ENCODE measurements at places on chromosomes 11 and 22.

DNA sequence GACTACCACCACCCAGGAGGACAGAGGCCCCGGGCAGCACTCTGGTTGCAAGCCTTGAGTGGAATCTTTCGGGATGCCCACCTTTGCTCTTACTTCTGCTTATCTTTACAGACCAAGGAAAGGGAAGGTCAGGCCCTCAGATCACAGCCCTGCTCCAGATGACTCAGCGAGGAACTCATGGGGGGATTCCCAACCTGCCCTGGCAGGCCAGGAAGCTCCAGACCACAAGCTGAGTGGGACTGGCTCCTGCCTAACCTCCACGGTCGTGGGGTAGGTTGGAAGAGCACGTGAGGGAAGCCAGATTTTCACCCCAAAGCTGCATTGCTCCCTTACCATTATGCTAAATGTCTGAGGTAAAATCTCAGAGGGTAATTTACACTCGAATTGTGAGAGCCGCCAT is 11.8 kb downstream of the TBC1D10A start:
- no peak for DNase-seq

- no peak for DNase-seq
These were observed 56.4 kb downstream of the DHCR7 start for GRCh38 chr11:71391796-71392195.

GRCh38 chr11:33334627-33335026 is 77.4 kb downstream of the HIPK3 start:
- no peak for DNase-seq

- no peak for DNase-seq
These were observed 10.6 kb upstream of the PPM1F start for GRCh38 chr22:21963286-21963685.

DNA sequence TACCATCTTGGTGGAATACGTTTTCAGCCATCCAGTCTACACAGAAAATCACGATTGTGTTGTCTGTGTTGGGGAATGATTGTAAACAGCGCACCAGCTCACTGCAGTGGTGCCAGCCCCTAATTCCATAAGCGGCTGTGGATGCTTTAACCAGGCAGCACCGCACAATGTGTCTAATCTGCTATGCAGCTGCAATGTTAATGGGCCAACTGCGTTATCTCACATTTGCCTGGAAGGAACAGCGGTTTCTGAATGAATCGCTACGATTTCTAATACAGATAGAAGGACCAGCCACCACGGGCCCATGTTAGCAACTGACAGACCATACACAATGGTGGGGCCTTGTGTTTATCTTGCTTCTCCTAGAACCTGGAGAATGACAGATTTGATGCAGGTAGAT is 384.5 kb upstream of the KIRREL3 start:
- no peak for DNase-seq

- no peak for DNase-seq
These were observed 21.5 kb upstream of the CBX7 start for GRCh38 chr22:39173787-39174497.

DNA sequence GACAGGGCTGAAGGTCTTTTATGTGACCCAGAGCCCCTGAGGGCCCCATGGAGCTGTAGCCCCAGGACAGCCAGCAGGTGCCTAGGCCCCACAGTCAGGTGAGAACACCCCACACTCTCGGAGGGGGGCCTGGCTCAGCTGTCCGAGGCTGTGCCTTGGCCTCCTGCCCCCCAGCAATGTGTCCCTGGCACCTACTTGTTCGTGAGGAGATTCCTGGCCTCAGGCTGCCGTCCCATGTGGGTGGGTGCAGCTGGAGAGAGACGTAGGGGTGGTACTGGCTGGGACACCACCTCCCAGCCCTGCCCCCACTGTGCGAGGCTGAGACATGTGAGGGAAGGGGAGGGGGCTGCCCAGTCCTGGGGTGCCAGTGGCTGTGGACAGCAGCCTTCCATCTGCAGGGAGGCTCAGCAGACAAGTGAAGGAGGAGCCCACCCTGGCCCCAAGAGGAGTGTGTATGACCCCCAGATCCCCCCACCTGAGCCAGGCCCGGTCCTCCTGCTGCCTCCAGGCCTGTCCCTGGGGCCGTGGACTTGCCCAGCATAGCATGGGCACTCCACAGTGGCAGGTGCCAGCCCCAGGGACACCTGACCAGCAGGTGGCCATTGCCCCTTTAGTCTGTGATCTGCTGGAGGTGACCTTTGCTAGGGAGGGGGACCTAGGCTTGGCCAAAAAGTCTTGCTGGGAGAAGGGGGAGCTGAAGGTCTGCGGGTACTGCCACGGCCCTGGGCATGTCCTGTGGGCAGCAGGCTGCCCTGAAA is 17.0 kb downstream of the IL17REL start:
- no peak for DNase-seq

- DNase-seq: no peak
These were observed 253.1 kb upstream of the B3GAT1 start for GRCh38 chr11:134665188-134665535.

DNA sequence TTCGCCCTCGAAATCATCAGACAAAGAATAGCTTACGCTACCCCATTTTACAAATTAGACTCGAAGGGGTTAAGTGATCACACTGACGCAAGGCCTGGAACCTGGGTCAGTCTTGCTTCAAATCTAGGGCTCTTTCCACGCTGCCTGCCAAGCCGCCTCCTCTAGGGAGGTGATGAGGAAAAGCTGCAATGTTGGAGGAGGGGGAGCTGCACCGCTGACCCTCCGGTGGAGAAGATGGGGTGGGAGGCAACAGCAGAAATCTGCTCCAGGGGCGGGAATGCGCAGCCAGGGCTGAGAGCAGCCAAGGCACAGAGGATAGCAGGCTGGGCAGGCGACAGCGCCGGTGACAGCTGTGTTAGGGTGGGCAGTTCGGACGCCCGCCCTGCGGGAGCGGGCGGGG is 595 bp downstream of the SYVN1 start:
- DNase-seq: no peak

DNA sequence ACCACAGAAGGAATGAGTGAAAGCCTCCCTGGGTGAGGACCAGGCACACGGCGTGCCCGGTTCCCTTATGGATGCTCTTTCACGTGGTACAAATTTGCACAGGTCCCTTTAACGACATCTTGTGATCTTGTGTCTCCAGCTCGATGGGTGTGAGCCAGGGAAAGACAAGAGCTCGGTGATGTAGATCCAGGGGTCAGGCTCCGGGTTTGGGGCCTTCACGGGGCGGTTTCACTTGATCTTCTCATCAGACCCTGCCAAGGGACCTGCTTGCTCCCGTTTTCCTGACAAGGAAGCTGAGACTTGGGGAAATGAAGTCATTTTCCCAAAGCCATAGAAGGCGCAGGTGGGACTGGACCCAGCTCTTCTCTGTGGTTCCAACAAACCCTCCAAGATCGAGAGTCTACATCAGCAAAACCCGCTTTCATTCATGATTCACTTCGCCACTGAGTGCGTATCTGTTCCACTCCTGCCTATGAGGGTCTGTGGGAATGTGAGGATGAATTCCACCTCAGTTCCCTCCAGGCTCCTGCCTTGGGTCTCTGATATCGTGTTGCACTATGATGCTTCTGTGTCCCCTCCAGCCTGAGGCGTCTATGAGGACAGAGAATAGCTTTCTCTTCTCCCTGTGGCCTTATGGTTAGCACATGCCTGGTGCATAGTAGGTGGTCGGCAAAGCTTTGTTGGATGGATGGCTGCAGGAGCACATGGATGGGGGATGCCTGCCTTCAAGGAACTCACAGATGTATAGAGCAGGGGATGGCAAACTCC is 45.0 kb upstream of the ANO1 start:
- no peak for DNase-seq

GRCh38 chr11:120766318-120766717 is 254.8 kb downstream of the GRIK4 start:
- no peak for DNase-seq

- no peak for DNase-seq
These were observed 332.4 kb downstream of the TBC1D22A start for GRCh38 chr22:47094861-47095330.

- no peak for DNase-seq
These were observed 200.6 kb downstream of the KIRREL3 start for GRCh38 chr11:126800009-126800408.

- peak; percentile 78 for DNase-seq
These were observed 79.5 kb upstream of the HMGXB4 start for GRCh38 chr22:35177811-35178210.

DNA sequence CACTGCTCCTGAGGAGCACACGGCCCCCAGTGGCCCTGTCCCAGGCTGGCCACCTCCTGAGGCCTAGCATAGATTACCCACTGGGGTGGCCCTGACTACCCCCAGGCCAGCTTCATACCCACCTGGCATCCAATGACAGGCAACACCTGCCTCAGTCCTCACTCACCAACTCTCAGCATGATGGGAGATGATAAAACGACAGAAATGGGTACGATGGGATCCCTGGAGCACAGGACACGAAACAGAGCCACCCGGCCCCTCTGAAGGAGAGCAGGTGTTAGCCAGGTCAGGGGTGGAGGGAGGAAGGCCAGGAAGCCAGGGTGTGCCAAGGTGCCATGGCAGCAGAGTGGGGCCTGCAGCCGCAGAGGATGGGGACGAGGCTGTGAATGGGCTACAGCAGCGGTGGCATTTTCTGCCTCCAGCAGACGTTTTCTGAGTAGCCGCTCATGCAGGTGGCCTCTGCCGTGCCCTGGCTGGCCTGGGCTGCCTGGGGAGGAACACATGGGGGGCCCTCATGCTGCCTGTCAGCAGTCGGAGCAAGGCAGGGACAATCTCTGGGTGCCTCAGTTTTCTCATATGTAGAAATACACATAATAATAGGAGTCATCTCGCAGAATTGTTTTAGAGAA is 50.2 kb upstream of the FGF3 start:
- DNase-seq: no peak

DNA sequence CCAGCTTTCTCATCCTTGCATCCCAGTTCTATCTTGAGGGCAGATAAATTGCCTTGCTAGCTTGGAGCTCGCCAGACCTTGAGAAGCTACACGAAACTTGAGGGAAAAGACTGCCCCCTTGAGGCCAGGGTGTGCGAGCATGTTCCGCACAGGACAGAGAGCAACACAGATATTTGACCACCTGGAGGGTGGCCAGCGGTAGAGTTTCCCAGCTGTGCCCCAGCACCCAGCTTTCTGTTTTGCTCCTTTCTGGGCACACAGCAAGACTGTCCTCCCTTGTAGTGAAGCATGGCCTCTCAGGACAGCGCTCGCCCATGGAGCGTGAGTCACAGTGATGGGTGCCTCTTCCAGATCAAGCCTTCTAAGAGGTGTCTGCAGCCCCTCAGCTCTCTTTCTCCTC is 23.5 kb downstream of the SPATA19 start:
- no peak for DNase-seq

DNA sequence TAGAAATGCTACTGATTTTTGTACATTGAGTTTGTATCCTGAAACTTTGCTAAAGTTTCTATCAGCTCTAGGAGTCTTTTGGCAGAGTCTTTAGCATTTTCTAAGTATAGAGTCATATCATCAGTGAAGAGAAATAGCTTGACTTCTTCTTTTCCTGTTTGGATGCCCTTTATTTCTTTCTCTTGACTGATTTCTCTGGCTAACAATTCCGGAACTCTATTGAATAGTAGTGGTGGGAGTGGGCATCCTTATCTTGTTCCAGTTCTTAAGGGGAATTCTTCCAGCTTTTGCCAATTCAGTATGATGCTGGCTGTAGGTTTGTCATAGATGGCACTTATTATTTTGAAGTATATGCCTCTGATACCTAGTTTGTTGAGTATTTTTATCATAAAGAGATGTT is 197.7 kb downstream of the AASDHPPT start:
- no peak for DNase-seq
